Stimulated activated CD8-positive, alpha-beta memory T cell treated with anti-CD3 and anti-CD28 coated beads, Interleukin-2, amount 100 ng/mL, for 1 hour (primary cell): ENCODE measurements at places on chromosomes 7 and 10.

DNA sequence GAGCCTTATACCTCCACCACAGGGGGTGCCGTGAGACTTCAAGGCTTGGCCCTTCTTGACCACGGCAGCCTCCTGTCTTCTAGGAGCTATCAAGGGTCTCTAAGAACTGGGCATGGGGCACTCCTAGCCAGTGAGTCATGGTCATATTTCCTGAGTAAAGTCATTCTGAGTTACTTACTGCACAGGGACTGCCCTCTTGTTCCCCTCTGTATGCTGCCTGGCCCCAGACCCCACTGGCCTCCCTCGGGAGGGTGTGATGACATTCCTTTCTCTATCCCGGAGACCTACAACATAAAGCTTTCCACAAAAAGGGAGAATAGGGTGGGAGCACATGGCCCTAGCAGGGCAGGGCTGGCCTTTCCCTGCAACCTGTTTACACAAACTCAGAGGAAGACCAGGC, 21.4 kb downstream of the DPCD start:
- no peak for DNase-seq

DNA sequence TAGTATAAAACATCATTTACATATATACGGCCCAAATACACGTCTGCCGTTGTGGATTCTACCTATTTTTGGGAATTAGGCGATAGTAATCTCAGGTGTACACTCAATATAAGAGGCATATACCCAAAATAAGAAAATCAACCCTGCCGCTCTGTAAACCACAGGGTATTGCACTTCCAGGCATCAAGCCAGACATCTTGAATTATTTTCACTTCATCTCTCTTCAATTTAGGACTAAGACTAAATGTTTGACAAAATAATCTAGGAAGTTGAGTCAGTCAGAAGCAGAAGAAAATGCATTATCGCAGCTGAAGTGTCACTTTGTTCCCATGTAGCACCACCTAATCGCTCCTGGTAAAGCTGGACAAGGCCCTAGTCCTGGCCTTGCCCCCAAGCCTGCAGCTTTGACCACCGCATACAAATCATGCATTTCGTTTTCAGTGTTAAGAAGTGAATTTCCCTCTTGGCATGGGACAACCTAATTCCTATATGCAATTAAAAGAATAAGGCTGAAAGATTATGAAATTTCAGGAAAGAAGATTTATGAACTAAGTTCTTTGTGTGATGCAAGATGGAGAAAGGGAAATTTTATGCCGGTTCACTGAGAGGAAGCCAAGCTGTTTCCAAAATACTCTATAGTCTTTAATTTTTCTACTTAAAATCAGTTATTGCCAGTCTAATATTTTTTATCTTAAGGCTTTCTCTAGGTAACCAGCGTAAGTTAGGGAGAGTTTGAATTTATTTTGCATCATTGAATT, 26.0 kb downstream of the CABCOCO1 start:
- no peak for DNase-seq

DNA sequence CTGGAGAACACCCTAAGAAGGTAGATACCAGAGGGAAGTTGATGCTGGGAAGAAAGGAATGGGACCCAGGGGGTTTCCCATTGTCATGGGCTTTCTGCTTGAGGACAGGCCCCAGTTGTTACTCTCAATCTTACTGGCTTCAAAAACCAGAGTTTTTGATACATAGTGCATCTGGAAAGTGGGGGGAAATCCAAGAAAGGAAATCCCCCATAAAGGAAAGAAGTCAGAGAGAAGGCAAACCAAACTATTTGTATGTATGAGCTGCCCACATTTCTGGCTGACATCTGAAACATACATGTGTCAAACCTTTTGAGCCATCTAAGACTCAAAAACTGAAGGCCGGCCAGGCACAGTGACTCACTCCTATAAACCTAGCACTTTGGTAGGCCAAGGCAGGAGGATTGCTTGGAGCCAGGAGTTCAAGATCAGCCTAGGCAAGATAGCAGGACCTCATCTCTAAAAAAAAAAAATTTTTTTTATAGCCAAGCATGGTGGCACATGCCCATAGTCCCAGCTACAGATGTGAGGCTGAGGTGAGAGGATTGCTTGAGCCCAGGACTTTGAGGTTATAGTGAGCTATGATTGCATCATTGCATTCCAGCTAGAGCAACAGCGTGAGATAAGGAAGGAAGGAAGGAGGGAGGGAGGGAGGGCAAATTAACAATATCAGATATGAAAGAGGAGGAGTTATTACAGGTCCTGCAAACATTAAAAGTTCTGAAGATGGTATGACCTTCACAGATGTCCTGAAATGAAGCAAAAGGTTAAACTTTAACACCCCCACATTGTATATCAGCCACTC, 6.7 kb upstream of the COA1 start:
- DNase-seq: no peak

DNA sequence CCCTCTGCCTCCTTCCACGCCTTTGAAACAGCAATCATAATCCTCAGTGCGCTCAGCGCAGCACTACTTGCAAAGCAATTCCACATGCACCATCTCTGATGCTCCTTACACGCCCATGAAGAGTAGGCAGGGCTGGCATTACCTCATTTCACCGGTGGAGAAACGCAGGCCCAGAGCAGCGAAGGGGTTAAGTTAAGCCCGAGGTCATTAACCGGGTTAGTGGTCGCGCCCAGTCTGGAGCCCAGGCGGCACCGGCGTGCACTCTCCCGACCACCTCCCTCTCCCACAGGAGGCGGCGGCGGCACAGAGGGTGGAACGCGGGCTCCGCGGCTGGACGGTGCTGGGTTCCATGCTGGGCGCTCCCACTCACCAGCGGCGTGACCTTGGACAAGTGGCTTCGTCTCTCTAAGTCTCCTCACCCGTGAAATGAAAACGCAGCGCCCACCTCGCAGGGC, 515 bp downstream of the FASTK start:
- DNase-seq: no peak

DNA sequence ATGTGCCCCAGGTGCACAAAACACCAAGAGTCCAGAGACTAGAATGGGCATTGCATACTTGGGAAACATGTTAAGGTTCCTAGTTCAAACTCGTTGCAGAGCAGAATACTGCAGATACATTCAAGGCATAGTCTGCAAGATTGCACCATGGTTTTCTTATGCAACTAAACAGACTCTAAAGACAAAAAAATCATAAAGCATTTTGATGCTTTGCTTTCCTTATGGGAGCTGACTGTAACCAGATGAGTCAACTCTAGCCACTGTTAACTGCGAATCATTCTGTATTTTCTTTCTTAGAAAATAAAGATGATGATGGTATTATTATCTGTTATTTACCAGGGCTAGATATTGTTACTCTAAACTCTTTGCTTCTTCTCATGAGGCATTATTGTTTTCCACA, 19.7 kb downstream of the TRUB1 start:
- DNase-seq: no peak

DNA sequence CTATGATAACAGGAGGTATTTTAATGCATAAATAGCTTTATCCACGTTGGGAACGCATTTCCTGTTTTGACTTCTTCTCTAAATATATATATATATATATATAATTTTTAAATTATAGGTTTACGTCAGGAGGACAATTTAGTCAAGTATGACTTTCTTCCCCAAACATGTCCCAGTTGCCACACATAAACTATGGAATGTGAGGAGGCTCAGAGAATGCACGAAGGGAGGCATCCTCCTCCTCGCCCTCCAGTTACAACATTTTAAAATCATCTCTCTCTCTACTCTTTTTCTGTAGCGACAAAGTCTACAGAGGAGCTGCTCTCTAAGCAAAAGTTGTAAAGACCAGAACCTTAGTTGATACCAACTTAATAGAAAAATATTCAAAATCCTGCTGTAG, 106.9 kb upstream of the LYZL1 start:
- no peak for DNase-seq

GRCh38 chr10:86753051-86753450, 3.4 kb upstream of the BMPR1A start:
- DNase-seq: no peak

DNA sequence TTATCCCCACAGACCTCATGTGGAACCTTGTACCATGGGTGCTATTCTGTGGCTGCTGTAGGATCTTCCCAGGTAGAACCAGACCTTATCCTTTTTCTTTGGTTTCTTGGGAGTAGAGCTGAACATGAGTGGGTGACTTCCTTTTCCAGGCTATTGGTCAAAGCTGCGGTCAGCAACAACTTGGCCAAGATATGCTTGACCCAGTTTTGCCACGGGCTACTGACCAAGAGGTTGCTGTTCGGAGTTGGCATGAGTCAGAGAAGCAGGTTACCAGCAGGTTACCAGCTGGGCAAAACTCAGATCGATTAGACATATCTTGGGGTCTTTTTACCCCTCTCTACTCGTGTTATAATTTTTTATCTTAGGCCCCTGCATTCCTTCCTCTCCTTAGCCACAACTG, 36.7 kb upstream of the HDAC9 start:
- DNase-seq: no peak

DNA sequence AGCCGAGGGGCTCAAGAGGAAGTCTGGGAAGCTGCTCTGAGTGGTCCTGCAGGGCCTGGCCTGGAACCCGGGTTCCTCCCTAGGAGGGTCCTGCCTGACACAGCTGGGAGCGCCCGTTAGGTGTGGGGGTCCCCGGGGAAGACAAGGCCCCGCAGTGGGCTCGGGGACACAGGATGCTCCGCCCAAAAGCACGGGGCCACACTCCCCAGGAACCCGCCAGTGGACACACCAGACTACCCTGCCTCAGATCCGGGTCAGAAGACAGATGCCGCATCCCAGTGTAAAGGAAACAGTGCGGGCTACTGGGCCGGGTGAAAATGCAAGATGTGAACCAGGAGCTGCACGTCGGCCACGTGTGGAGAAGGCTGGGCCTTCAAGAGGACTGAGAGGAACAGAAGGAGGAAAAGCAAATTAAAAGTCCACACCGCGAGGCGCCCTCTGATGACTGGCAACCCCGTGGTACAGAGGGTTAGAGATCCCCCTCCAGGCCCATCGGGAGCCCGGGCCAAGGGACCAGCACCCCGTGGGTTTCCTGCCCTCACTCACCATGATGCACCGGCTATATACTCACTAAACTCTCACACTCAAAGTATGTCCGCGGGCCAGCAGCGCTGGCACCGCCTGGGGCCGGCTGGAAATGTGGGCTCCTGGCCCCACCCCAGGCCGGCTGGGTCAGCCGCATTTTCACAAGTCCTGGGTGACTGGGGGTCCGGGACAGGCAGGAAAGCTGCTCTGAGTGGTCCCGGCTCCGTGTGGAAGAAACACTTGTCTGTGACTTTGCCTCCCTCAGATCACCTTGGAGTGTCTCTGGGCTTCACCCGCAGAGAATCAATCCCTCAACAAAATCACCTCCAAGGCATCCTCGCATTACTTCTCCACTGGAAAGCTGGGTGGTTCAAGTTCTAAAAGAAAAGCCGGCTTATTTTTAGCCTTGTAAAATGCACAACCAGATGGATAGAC, 6.1 kb downstream of the STK32C start:
- no peak for DNase-seq

- DNase-seq: no peak
Observed at GRCh38 chr7:104838537-104839299, 175.3 kb upstream of the KMT2E start.

GRCh38 chr10:43117031-43117776, 21.0 kb upstream of the CSGALNACT2 start:
- DNase-seq: no peak

DNA sequence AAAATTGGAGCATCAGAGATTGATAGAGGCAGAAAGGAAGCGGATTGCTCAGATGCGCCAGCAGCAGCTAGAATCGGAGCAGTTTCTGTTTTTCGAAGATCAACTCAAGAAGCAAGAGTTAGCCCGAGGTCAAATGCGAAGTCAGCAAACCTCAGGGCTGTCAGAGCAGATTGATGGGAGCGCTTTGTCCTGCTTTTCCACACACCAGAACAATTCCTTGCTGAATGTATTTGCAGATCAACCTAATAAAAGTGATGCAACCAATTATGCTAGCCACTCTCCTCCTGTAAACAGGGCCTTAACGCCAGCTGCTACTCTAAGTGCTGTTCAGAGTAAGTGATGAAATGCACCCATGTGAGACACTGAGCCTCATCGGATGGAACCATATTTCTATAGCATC, 33.1 kb downstream of the STAMBPL1 start:
- no peak for DNase-seq

DNA sequence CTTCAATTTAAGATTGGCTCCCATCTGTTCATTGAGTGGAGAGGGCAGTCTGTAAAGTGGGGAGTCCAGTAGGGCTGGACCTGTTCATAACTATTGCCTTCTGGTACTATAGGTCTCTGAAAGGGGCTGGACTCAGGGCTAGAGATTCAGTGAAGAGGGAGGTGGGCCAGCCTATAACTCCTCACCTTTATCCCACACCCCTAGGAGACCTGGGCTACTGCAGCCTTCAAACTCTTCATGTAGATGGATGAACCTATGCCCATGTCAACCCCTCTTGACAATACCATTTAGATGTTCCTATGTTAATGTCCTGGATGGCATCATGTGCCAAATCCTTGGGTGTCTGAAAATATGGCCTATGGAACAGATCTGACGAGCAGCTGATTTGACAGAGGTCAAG, 22.0 kb downstream of the MBL2 start:
- DNase-seq: no peak

DNA sequence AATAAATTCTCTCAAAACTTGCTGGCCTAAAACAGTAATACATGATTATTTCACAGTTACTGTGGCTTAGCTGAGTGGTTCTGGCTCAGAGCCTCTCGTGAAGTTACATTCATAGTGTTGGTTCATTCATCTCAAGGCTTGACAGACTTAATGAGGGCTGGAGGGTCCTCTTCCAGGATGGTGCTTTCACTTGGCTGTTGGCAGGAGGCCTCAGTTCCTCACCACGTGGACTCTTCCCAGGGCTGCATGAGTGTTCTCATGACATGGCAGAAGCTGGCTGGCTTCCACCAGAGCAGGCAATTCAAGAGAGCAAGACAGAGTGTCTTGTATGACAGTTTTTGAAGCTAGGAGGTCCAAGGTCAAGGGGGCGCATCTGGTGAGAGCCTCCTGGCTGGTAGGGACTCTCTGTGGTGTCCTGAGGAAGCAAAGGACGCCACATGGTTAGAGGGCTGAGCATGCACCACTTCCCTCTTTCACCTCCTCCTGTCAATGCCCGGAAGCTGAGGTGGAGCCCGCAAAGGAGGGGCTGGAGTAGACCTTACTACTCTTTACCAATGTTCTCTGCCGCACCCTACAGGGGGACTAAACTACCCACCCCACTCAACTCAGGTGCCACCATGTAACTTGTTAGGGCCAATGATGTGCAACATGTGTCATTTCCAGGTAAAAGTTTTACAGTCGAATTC, 58.2 kb upstream of the YAE1 start:
- DNase-seq: no peak

GRCh38 chr10:79433324-79434222, 11.9 kb downstream of the ZCCHC24 start:
- no peak for DNase-seq

DNA sequence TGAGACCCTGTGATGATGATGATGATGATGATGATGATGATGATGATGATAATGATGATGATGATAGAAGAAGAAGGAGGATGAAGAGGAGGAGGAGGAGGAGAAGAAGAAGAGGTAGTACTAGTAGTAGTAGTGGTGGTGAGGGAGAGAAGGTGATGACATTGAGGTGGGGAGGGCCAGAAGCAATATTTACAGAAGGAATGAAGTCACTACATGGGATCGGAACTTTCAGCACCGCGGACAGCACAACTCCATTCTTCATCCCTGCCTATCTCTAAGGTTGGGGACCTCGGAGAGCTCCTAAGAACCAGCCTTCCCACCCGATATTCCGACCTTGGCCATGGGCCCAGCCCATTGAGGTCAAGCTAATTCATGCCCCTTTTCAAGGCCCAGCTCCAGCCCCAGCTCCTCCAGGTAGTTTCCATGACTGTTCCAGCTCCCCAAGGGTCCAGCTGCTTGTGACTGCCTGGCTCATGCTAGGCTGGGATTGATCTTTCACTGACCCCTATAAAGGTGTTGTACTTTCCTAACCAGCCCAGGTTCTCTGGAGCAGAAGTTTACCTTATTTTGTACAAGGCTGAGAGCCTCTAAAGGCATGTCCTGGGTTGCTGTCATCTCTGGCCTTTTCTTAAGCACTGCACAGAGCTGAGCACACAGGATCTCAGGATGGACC, 10.3 kb downstream of the CRHR2 start:
- no peak for DNase-seq
